ENCODE measurements at places on chromosomes 11 and 22. TPM values are rescaled to one million over a fixed set of nuclear protein-coding genes. Genes with fewer than 3 reads are reported as not detected.

The ASPHD2 gene
- 1.3 TPM for total RNA-seq

The NUDT22 gene
- 28.5 TPM for total RNA-seq

The ZNF408 gene
- total RNA-seq, result 18.4 TPM

The TUBA8 gene
- total RNA-seq, result 0.67 TPM

The SPDYC gene
- total RNA-seq, result not detected

The MCHR1 gene
- not detected for total RNA-seq

The ANKRD13D gene
- total RNA-seq, result 29.6 TPM

The TEX12 gene
- total RNA-seq, result not detected

The CD3E gene
- not detected for total RNA-seq

The RAB38 gene
- total RNA-seq, result 0.79 TPM

The TP53AIP1 gene
- 0.16 TPM for total RNA-seq

The ETS1 gene
- total RNA-seq, result 32.6 TPM

The TENM4 gene
- 0.01 TPM for total RNA-seq

The OR4A47 gene
- total RNA-seq, result not detected

The ABCG4 gene
- 0.87 TPM for total RNA-seq

The CDCA5 gene
- 74.6 TPM for total RNA-seq

The MS4A6E gene
- total RNA-seq, result not detected

The IFITM10 gene
- 1.0 TPM for total RNA-seq

The SYT12 gene
- 10.3 TPM for total RNA-seq

The CHRM1 gene
- 0.06 TPM for total RNA-seq

The RFPL2 gene
- total RNA-seq, result 0.30 TPM

The DPP3 gene
- total RNA-seq, result 47.5 TPM

The PATE2 gene
- not detected for total RNA-seq

The MYBPC3 gene
- total RNA-seq, result not detected

The TMEM191C gene
- 1.1 TPM for total RNA-seq

The FAM181B gene
- total RNA-seq, result 0.05 TPM

The GAL gene
- 19.3 TPM for total RNA-seq

The FGF4 gene
- not detected for total RNA-seq

The FREY1 gene
- total RNA-seq, result 0.37 TPM

The UPK2 gene
- total RNA-seq, result 0.77 TPM

The YAP1 gene
- 40.7 TPM for total RNA-seq

The AIFM3 gene
- 2.1 TPM for total RNA-seq

The OR6A2 gene
- not detected for total RNA-seq

The BBOX1 gene
- not detected for total RNA-seq

The SSH3 gene
- total RNA-seq, result 16.1 TPM

The IGLL5 gene
- not detected for total RNA-seq
